ENCODE measurements at places on chromosomes 4 and X.

DNA sequence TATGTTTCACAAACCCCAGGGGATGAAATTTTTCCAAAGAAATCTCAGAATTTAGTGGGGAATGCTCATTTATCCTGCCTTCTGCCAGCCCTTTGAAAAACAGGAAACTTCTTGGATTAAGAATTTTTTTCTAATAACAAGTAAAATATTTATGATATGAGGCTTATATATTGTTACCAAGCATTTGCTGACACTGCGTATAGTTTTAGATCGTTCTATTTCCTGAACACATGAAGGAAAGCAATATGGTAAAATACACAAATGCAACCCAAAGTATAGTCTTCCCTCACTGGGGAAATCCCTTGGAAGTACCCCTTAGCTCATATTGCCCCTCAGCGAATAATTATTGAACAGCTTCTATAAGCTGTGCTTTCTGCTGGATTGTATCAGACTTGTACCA is 54.4 kb upstream of the MND1 start:
- DNase-seq = no peak

DNA sequence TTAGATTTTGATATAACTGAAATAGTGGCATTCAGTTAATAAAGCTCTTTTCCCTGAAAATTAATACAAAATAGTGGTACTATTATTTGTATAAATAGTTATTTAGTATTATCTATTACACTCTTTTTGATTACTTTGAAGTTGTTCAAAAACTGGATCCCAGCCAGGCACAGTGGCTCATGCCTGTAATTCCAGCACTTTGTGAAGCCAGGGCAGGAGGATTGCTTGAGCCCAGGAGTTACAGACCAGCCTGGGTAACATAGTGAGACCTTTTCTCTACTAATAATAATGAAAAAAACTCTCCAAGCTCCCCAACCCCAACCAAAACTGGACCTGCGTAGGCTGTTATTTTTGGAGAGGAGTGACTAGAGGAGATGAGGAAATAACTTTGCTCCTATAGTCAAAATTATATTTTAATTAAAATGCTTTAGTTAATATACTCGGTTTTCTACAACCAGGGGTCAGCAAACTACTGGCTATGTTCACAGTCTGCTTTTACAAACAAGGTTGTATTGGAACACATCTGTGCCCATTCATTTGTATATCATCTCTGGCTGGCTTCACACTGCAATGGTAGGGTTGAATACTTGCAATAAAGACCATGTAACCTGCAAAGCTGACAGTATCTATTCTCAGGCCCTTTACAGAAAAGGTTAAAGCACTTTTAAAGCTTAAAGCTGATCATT is 27.6 kb downstream of the GUCY1A1 start:
- DNase-seq = no peak

DNA sequence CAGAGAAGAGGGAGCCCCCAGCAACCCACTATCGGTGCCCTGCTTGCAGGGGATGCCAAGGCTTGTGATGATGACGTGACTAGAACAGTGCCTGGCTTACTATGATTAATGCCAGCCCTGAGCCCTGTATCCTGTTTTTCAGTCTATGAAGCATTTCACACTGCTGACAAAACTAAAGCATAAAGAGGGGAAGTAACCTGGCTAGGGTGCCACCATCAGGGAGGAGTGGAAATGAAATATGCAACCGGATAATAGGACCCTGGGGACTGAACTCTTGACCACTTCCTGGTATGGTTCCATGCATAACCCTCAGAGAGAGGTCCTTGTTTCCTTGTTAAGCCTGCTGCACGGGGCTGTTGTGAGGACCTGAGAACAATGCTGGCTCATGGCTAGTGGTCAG is 50.3 kb downstream of the MED28 start:
- no peak for DNase-seq

- DNase-seq = no peak
These were observed 48.9 kb downstream of the RGS12 start for GRCh38 chr4:3341760-3342159.

- DNase-seq = no peak
These were observed 199.2 kb downstream of the KCNIP4 start for GRCh38 chr4:21749412-21749811.

Data from skin of body (tissue), 3 donors.